Stimulated activated CD8-positive, alpha-beta memory T cell treated with anti-CD3 and anti-CD28 coated beads, Interleukin-4, amount 100 ng/mL, for 1 hour (primary cell): ENCODE measurements at places on chromosomes 5 and 9.

DNA sequence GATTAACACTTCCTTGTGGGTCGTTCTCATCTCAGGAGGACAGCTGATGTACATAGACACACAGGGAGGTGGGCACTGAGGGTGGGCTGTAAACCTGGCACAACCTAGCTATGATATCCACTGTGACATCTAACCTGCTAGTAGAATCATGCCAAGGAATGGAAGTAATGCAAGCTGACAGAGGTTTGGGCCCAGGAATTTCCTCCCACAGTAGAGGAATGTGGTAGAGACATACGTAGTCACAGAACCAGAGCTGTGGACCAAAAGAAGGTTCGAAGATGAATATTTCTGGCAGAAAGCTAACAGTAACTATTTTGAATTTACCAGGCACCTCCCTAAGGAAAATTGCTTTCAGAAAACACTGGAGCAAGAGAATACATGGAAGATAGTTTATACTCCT lies 15.2 kb upstream of the DNAJC25 start:
- no peak for DNase-seq

DNA sequence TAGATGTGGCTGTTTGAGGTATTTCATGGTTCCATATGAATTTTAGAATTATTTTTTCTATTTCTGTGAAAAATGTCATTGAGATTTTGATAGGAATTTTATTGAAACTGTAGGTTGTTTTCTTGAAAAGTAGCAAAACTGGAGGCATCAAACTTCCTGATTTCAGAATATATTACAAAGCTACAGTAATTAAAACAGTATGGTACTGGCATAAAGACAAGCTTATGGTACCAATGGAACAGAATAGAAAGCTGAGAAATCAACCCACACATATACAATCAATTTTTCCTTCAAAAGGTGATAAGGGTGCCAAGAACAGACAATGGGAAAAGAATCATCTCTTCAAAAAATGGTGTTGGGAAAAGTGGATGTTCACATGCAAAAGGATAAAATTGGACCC lies 197.7 kb upstream of the DAP start:
- no peak for DNase-seq

DNA sequence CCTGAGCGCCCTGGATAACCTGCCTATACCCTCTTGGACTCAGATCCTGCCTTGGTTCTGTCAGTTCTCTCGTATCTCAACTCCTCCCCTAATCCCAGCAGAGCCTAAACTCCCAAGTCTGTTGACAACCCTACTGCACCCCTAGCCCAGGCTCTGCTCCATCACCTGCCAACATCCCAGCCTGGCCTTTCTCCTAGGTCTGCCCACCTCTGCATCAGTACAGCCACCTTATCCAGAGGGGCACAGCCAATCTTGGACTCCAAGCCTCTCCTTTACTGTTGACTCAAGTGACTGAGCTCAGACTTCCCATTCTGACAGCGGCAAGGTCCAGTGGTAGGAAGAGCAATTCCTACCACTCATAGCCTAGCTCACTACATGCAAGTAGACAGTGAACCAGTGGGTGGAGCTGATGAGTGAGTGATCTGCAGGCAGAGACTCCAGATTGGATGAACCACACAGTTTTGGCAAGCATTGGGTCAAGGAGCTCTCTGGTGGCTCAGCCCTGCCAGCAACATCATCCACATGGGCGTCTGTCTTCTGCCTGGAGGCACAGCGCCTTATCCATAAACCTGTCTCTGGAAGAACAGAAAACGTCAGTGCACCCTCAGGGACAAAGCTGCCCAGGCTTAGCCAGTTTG lies 26.5 kb downstream of the TRMO start:
- no peak for DNase-seq

DNA sequence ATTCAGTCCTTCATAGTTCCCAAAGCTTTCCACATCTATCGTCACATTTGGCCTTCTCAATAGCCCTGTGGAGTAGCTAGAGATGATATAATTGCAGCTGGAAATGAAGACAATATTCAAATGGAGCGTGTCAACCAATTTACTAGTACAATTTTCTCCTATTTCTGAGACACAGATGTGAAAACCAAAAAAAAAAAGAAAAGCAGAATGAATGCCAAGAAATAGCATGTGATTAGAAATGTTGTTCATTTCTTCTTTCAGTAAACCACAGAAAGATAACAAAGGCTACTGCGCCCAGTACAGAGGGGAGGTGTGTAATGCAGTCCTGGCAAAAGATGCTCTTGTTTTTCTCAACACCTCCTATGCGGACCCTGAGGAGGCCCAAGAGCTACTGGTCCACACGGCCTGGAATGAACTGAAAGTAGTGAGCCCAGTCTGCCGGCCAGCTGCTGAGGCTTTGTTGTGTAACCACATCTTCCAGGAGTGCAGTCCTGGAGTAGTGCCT lies 99.0 kb downstream of the MUSK start:
- DNase-seq = no peak

DNA sequence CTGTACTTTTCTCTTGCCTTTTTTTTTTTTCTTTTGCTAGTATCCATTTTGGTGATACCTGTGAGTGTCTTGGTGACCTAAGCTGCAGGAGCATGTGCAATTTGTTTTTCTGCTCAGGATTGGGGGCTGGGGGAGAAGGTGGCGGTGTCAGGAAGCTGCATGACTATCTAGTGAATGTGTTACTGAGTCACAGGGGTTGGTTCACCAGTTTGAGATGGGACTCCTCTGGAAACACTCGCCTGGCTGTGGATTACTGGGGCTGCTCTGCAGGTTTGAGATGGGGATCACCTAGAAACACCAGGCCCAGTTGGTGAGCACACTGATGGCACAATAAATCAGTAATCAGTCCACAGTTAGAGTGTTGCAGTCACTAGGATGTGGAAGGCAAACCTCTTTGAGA lies 447.9 kb downstream of the SPATA31D1 start:
- no peak for DNase-seq

DNA sequence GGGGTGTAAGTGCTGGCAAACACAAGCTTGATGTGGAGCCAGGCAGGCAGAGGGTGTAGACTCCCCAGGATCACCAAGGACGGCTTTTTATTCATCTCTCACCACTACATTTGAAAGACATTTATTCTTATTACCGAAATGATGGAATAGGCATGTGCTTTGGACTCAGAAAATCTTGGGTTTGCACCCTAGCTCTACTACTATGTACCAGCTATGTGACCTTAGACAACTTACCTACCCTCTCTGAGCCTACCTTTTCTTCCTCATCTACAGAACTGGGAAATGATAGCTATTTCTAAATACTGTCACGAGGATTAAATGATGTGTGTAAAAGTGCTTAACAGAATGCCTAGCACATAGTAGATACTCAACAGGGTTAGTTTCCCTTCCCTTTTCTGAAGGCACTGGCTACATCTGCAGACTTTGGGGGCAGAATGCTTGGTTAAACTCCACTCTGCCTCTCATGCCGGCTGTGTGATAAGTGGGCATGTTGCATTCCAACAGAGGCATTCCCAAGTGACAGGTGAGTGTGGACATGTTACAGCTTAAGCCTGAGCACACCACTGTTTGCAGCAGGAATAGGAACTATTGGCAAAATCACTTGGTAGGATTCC lies 94.8 kb downstream of the SLC1A3 start:
- no peak for DNase-seq

GRCh38 chr5:95080441-95080840 lies 204.5 kb downstream of the MCTP1 start:
- no peak for DNase-seq

DNA sequence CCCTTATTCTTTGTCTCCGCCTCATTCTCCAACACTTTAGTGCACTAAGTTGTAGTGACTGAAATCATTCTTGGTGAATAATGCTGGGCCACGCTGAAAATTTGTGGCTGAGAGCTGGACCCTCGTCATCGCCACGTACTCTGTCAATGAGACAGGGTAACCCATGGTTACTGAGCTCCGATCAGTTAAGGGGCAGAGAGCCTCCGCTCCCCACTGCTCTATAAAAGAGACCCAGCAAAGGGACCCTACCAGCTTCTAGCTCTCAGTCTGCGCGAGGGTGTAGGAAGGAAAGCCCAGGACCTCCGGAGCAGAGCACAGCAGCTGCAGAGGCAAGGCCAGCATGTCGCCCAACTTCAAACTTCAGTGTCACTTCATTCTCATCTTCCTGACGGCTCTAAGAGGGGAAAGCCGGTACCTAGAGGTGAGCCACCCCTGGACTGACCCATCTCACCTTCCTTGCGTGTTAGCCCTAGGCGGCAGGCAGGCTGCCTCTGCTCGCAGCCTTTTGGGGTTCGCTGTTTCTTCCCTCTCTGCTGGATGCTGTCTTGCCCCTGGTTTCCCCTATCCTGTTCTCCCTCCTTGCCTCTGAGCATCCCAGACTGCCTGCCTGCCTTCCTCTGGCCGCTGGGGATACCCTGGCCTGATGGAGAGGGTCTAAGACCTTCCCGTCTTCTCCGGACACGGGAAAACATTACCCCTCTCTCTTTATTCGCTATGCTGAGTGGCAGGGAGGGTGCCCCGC lies at the start of gene CRHBP:
TSS of gene CRHBP (plus strand) at position 251 of the 742 bp plus-strand sequence. CDS start at position 341, 90 bp downstream.
- no peak for DNase-seq

DNA sequence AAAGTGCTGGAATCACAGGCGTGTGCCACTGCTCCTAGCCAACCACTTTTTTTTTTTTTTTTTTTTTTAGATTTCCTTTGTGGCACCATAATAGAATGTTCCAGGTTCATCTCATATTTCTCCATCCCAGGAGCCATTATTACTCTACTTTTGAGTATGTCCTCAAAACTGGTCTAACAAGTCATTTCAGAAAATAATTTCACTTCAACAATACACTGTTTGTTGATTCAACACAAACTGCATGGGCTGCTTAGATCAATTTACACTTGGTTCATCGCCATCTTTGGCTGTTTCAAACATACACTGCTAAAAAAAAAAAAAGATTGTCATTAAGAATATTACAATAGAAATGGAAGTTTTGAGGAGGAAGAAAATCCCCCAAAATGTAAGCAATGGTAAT lies 57.9 kb downstream of the CSNK1A1 start:
- no peak for DNase-seq

DNA sequence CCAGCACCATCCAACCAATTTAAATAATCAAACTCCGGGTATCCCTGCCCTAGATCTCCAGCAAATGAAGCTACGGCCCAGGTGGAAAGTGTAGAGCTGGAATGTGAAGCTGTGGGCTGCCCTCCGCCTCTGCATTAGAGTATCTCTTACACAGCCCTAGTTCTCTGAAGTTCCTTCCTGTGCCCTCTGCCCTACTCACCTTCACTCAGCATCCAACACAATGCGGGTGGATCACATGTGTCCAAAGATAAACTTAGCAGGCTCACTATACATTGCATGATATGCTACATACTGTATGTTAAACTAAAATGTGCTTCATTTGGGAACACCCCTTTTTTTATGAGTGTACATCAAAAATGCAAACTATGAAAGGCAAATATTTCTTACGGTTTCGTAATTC lies 70.0 kb upstream of the RAD23B start:
- no peak for DNase-seq

DNA sequence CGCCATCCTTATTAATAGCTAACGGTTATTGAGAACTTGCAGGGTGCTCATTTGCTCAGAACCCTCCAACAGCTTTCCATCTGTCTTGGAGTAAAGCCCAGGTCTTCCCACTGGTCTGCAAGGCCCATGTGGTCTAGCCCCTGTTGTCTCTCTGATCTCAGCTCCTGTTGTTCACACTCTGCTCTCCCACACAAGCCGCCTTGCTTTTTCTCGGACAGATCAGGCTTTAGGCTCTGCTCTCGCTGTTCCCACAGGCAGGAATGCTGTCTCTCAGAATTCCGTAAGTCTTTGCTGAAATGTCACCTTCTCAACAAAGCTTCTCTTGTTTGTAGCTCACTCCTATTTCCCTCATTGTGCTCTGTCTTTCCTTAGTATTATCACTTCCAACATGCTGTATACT lies 34.3 kb downstream of the GPR107 start:
- no peak for DNase-seq

DNA sequence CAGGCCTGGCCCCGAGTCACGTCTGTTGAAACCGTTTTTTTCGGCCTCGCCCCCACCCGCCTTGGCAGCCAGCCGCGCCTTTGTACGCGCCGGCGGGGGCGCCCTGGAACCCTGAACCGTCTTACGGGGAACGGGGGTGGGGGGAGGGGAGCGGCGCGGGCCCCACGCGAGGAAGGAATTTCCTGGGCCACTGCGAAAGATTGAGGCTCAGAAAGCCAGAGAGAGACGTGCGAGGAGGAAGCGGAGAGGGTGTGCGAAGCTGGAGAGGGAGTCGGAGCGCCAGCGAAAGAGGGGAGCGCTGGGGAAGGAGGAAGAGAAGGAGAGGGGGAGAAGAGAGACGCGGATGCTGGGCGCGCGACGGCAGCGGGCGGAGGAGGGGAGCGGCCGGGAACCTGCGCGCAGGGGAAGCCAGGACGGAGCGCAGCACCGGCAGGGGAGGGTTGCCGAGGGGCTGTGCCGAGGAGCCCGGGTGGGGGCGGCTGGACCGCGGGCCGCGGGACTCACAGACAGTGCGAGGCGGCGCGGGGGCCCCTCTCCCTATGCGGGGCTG lies 4.6 kb upstream of the PRDM12 start:
- no peak for DNase-seq

DNA sequence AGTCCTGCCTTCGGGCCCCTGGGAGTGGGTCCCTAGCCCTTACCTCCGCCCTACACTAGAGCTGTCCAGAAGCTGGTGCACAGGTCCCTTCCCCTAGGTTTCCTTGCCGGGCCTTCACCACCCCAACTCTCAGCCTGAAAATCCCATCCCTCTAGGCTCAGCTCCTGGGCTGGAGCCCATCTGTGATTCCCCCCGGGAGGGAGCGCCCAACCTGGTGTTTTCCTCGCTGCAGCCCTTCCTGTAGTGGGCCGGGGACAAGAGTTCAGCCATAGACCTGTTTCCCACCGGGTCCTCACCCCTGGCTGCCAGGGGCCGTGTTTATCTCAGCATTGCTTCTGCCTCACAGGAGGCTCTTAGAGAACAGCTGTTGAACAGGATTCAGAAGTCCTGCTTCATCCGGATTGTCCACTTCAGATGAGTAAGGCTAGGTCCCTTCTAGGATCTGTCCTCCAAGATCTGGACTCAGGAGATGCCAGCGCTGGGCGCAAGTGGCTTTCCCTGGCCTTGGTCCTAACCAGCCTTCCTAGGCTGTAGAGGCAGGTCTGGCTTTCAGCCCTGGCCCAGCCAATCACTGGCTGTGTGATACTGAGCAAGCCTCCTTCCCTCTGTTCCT lies 965 bp downstream of the GLIPR2 start:
- DNase-seq = no peak

DNA sequence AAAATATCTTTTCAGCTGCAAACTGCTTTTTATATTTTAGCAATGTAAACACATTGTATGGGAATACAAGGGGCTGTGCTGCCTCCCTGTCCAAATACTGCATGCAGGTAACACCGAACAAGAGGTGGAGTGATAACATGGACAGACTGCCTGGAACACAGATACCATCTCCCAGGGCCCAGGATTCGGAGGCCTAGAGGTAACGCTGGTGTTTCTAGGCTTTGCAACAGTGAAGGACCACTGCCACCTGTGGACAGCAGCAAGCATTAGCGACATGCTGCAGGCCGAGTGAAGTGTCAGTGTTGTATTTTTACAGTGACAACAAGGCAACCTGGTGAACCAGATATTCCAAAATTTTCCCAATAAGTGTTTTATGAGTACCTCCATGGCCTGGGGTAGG lies 379.1 kb downstream of the DMRT2 start:
- DNase-seq = no peak

GRCh38 chr5:98614341-98614740 lies 159.1 kb upstream of the RGMB start:
- DNase-seq = no peak

- DNase-seq = no peak
Measured at GRCh38 chr9:94563548-94563947, 8.7 kb downstream of the PCAT7 start.

- no peak for DNase-seq
Measured at GRCh38 chr9:34869390-34869789, 88.7 kb upstream of the PHF24 start.

- no peak for DNase-seq
Measured at GRCh38 chr5:53249529-53250200, 140.1 kb upstream of the MOCS2 start.

GRCh38 chr5:142803428-142804125 lies 33.4 kb downstream of the ARHGAP26 start:
- no peak for DNase-seq
